ENCODE measurements at places on chromosomes 5 and 9.
A peak's percentile ranks its signal among the peaks of the same experiment; 100 is the strongest.

- no peak for DNase-seq
Measured at GRCh38 chr5:84265130-84265529, 119.5 kb downstream of the EDIL3 start.

DNA sequence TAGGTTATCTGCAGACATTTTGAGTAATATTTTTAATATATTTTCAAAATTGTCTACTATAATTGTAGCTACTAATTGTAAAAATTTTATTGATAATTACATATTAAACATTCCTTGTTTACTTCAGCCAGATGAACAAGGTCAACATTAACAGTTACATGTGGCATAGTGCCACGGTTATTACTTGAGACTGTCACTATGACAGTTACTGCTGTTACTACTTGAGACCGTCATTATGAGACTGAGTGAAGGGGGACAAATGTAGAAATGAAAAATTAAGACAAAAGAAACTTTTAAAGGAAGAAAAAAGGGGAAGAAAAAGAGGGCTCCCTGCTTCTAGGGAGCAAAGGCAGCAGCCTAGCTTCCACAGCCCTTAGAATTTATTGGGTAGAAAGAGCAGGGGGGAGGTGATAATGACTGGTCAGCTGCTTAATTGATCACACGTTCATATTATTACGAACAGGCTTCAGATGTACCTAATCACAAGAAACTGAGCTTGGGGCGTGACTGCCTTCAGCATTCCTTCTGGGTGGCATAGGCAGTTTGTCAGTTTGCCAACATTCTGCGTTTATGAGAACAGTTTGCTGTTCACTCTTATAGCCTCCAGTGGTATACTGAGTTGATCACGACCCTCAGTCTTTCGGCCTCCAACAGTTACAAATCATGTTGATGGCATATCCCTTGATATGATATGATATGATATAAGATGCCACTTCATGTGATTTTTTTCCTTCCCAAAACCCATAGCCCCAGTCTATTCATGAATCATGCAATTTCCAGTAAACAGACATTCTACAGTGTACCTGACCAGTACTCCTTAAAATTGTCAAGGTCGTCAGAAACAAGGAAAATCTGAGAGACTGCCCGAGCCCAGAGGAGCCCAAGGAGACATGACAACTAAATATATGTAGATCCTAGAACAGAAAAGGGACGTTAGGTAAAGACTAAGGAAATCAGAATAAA lies 13.1 kb downstream of the MARCHF6 start:
- no peak for DNase-seq

- no peak for DNase-seq
Measured at GRCh38 chr5:146993876-146994530, 115.4 kb upstream of the PPP2R2B start.

GRCh38 chr9:34594177-34594576 lies 4.7 kb upstream of the CNTFR start:
- no peak for DNase-seq

DNA sequence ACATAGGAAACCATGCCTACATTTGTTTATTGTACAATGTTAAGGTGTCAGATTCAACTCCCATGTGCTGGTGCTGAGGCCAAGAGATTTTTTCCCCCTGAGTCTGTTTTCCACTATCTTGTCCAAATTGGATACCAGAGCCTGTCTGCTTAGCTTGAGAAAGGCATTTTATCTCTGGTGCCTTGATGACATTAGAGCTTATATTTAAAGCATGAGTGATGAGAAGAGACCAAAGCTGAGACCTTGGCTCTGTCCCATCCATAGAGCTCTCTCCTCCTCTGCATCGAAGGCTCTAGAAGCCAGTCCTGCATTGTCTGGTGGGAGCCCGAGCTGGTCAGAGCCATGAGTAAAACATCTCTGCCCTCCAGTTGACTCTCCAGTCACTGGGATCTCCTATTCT lies 10.4 kb upstream of the PPP2CA start:
- no peak for DNase-seq

- DNase-seq = no peak
Measured at GRCh38 chr5:93589152-93589828, 6.3 kb downstream of the NR2F1 start.

DNA sequence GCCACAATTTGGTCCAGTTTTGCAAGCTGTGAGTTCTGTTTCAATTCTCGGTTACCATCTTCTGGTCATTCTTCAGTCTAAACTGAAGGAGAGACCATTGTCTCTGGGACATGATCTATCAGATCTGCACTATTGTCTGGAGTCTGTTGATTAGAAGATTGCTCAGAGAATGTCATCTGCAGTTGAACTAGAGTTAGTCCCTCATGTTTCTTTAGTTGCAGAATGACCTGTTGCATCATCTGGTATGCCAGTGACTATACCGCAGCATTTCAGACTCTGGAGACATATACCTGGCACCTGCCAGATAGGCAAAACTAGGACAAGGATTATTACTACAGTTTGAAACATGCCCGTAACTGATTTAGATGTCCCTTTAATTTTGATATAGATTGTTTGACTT lies 194.8 kb downstream of the LRRC70 start:
- DNase-seq = no peak

DNA sequence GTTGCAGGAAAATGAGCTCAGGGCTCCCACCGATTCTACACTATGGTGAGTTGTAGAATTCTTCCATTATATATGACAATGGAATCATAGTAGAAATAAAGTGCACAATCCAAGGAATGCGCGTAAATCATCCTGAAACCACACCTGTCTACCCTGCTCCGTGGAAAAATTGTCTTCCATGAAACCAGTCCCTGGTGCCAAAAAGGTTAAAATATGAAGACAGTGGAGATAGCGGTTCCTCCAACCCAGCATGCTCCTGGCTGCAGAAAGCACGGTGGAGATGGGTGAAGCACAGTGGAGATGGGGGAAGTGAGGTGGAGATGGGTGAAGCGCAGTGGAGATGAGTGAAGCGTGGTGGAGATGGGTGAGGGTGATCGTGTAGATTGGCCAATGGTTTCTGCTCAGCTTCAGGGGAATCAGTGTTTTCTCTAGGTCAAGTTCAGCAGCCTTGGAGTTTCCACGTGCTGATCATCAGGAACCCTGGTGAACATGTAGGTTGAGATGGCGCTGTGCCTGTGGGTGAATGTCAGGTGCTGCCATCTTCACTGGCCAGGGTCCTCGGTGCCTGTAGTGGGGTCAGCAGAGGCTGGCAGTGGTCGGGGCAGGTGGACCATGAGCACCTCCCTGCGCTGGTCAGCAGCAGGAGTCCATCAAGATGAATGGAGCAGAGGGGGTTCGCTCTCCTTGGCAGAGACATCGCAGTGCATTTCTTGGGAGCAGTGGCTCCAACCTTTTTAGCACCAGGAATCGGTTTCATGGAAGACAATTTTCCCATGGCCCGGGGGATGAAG lies 20.3 kb downstream of the PAEP start:
- DNase-seq = no peak

GRCh38 chr5:158756871-158757270 lies 342.8 kb downstream of the EBF1 start:
- no peak for DNase-seq

- DNase-seq = peak; percentile 36
Measured at GRCh38 chr5:37721447-37721871, 118.4 kb downstream of the GDNF start.

DNA sequence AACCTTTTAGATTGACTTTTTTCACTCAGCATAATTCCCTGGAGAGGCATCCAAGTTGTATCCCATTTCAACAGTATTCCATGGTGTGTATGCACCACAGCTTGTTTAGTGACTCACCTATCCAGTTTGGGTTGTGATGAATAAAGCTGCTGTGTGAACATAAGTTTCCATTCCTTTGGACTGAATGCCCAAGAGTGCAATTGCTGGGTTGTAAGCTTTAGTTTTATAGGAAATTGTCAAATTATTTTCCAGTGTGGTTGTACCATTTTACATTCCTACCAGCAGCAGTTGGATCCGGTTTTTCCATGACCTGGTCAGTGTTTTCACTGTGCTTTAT lies 60.9 kb upstream of the TMED7 start:
- DNase-seq = no peak

DNA sequence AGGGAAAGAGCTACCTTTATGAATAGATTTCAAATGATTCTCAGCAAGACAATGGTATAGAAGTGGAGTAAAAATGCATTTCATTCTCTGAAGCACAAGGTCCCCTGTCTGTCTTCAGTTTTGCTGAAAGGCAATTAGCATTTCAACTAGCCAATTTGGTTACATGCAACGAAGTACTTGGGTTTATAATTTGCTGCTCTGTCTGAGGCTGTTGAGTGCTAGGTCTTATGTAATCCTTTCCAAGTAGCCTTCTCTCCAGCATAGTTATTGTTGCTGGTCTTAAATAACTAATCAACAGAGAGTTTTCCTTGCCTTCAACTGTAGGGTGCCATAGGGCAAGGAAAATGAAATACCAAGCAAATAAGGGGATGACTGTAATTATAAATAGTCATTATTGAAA lies 4.5 kb downstream of the ADGRV1 start:
- DNase-seq = no peak

- DNase-seq = no peak
Measured at GRCh38 chr9:105151686-105151995, 92.8 kb upstream of the SLC44A1 start.

GRCh38 chr5:149759986-149760853 lies 30.1 kb downstream of the PPARGC1B start:
- DNase-seq = no peak

DNA sequence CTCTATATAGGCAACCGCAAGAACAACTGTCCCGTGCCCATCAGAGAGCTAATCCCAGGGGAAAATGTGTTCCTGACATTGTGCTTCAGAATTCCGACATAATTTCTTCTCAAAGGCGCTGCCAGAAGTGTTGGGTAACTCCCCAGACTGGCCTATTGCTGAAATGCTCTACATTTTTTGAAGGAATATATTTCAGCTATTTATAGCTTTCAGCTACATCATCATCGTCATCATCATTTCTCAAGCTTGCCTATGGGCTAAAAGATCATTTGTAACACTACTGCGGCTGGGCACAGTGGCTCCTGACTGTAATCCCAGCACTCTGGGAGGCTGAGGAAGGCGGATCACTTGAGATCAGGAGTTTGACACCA lies 49.7 kb downstream of the MYO10 start:
- DNase-seq = no peak

- DNase-seq = peak; percentile 7
Measured at GRCh38 chr5:151686674-151687407, at the start of gene SPARC. TSS of gene SPARC (minus strand) at chr5:151686915. CDS start at chr5:151676188, 10,727 bp downstream.

DNA sequence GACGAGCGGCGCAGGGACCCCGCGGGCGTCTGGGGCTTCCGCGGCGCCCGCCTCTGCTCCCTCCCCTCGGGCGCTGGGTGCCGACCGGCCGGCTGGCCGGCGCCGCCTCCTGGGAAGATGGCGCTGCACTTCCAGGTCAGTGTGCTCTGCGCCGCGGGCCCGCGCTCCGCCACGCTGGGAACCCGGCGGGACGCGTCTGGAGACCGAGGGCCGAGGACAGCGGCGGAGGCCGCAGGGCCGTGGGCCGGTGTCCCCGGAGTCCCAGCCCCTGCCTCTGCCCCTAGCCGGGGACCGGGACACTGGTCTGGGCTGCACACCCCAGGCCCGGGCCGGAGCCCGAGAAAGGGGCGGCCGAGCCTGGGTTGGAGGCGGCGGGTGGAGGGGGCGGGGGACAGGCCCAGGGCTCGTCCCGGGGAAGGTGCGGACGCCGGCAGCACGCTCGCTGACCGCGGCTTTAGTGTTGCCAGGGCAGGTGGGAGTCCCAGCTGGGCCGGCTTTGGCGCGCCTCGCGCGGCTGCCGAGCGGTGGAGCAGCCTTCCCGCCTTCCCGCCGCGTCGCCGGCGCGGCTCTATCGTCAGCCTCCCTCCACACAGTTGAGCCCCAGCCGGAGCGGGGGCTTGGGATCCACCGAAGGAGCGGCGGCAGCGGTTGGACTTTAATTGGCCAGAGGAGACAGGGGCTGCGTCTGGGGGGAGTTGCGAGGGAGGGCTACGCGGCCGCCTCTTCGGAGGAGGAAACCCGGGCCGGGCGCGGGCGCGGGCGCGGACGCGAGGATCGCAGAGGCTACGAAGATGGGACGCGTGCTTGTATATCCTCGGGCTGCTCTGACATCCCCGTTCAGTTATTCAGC lies at the start of gene RANBP17:
TSS of gene RANBP17 (plus strand) at position 102 of the 850 bp plus-strand sequence.
- peak; percentile 2 for DNase-seq

DNA sequence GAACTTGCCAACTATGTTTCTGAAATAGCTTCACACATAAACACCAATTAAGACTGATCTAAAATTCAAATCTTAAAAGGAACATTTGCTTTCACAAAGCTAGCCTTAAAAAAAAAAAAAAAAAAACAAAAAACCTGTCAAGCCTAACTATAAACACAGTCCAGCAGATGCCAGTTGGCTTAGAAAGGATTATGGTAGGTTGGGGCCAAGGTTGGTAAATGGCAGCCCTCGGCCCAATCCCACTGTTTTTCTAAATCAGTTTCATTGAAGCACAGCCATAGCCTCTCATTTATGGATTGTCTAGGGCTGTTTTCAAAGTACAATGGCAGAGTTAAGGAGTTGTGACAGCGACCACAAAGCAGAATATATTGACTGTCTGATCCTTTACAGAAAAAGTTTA lies 75.7 kb upstream of the FRRS1L start:
- DNase-seq = no peak

- DNase-seq = no peak
Measured at GRCh38 chr5:61328791-61329549, 3.1 kb upstream of the ZSWIM6 start.

DNA sequence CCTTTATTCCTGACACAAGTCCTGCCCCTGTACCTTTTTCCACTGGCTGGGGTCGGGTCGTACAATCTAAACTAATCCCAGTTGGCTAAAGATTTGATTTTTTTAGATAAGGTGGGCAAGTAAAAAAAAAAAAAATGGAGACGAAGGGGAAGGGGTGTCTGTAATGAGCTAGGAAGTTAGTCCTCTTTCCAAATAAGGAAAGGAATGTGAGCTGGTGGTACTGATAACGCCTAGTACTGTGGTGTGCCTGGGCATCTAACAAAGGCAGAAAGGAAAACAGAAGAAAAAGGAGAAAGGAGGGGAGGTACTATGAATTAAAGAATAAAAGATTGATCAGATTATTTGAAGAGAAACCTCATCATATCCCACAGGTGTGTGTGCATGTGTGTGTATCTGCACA lies 21.3 kb downstream of the PRDM9 start:
- DNase-seq = no peak

- DNase-seq = no peak
Measured at GRCh38 chr9:124262649-124262972, 4.9 kb downstream of the NEK6 start.

DNA sequence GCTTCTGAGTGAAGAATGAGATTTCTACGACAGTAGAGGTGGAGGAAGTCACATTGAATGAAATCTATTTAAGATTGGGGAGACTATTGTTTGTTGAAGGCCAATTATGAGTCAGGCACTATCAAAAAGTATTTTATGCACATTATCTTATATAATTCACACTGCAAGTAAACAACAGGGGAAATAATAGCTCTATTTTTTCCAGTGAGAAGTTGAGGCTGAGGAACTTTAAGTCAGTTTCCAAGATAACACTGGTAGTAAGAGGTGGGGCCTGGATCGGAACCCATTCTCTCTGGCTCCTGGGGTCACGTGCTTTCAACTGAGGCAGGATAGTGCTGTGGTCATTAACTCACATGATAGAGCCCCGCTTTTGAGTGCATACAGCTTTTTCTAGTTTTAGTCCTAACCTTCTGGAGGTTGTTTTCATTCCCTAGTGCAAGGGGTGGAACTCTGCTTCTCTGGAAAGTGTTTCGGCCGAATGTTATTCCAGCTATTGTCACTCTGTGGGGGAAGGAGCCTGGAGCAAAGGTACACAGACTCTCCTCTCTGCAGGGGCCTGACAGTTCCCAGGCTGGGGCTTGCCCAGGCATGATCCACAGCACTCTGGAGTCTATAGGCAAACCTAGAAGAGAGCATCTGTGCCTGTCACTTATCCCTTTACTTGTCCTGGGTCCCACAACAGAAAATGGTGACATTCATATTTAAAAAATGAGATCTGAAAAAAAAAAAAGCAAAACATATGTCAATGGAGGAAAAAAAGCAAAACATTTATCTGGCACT lies 352.4 kb upstream of the ACTBL2 start:
- DNase-seq = no peak

GRCh38 chr9:122202111-122202510 lies 26.6 kb downstream of the LHX6 start:
- no peak for DNase-seq
